Stimulated activated CD4-positive, alpha-beta T cell treated with anti-CD3 and anti-CD28 coated beads, Interleukin-1b, Interleukin-23, amount 100 ng/mL, for 1 hour (primary cell): ENCODE measurements at places on chromosomes 3 and 15.

DNA sequence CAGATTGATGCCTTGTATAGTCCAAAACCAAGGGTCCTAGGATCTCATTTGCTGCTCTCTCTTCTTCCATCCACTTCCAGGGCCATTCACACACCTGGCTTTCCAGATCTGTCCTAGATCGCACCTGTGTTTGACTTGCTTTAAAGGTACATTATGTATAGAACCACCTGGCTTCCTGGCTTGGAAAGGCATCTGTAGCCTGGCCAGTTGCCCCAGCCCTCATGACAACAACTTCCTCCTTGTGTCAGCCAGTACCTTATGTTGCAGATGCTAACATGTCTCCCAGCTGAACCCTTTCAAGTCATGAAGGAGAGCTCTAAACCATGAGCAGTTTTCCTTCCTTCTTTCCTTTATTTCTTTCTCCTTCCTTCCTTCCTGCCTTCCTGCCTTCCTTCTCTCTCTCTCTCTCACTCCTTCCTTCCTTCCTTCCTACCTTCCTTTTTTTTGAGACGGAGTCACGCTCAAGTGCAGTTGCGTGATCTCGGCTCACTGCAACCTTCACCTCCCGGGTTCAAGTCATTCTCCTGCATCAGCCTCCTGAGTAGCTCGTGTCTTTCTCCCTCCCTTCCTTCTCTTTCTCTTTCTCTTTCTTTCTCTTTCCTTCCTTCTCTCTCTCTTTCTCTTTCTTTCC is 2.5 kb upstream of the HTR3C start:
- DNase-seq: no peak

- DNase-seq: no peak
Measured at GRCh38 chr15:62874959-62875625, 167.5 kb upstream of the TPM1 start.

- DNase-seq: no peak
Measured at GRCh38 chr3:184154885-184155643, at the start of gene DVL3. DVL3 (plus strand) TSS chr3:184155377; CDS start chr3:184155636, 259 bp downstream.

DNA sequence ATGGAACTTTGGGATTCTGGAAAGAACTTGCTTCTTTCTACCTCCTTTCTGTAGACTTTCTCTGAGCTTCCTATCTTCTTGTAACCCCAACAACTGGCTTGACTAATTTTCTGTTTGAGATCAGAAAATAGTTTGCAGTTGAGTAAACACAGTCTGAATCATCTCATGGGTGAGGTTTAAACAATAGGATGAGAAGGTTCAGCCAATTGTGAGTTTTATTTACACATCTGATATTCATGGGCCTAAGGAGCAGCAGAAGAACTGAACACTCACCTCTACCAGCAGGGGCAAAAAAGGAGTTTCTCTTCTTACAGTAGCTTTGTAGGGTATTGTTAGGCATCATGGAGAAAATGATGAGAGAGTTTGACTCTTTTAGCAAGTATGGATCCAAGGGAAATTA is 54.2 kb downstream of the DTWD1 start:
- DNase-seq: no peak

DNA sequence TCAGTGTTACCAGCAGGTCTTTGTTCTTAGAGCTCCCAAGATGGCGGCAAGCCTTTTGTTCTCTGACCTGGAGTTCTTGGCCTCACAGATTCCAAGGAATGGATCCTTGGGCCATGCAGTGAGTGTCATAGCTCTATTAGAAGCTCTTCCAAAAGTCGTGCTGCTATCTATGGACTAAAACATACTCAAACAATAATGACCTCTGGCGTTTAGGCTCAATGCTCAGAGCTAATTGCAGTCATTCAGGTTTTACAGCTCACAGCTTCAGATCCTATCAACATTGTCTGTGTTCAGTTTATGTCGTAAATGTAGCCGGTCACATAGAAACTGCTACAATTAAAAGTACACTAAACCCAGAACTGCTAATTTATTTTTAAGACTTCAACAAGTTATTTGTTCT is 22.2 kb downstream of the CCRL2 start:
- no peak for DNase-seq

GRCh38 chr3:196995646-196996355 is 27.2 kb upstream of the PIGZ start:
- DNase-seq: no peak

DNA sequence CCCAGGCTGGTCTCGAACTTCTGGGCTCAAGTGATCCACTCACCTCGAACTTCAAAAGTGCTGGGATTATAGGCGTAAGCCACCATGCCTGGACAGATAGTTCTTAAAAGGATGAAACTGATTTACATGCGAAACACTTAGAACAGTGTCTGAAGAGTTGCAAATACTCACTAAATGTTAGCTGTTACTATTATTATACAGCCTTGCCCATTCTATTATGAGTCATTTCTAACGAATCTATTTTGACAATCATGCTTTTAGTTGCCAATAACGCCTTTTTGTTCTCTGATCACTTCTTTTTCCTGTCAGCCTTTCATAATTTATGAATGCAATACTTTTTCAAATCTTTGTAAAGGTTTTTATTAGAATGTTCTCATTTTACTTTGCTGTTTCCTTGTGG is 112.7 kb downstream of the SNRK start:
- DNase-seq: no peak

DNA sequence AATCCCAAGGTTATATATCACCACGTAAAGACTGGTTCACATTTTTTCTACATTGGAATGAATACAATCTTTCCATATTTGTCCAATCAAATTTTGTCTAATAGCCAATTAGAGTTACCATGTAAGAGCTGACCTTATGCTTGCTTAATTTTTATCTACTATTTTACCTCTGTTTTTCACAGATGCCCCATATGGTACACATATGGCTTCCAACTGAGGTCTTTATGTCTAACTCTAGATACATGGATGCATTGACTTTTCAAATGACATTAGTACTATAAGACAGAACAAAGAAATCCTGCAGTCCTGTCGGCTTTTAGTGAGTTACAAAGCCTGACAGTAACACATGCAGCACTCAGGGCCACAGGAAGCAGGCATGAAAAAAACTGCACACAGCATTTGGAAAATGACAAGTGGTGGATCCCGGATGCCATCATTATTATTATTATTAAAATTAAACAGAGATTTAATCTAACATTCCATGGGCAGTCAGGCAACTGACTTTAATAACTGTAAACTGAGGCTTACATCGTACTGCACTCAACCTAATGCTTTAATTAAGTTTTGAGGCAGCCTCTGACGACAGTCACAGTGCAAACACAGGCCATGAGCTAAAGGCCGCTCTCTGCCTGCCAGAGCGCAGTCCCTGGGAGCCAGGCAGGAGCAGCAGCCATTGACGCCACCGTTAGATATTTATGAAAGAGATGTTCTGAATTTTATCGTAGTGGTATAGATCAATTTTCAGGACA is 113.9 kb upstream of the TMCO5A start:
- no peak for DNase-seq

DNA sequence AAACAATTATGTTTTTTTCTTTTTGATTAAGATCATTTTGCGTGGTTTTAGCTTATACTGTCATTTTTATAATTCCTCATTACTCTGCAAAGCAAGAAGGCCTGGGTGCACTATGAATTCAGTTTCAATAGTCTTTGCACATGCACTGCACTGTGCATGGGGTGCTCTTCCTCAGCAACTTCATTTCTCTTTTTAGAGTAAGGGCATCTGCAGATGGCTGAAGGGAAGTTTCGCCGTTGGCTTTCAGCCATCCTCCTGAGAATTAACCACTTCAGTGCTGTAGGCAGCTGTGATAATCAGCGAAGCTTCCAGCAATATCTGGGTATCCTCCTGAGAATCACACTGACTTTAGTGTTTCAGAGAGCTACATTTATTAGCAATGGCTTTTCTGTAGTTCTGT is 284.8 kb downstream of the GBE1 start:
- no peak for DNase-seq

DNA sequence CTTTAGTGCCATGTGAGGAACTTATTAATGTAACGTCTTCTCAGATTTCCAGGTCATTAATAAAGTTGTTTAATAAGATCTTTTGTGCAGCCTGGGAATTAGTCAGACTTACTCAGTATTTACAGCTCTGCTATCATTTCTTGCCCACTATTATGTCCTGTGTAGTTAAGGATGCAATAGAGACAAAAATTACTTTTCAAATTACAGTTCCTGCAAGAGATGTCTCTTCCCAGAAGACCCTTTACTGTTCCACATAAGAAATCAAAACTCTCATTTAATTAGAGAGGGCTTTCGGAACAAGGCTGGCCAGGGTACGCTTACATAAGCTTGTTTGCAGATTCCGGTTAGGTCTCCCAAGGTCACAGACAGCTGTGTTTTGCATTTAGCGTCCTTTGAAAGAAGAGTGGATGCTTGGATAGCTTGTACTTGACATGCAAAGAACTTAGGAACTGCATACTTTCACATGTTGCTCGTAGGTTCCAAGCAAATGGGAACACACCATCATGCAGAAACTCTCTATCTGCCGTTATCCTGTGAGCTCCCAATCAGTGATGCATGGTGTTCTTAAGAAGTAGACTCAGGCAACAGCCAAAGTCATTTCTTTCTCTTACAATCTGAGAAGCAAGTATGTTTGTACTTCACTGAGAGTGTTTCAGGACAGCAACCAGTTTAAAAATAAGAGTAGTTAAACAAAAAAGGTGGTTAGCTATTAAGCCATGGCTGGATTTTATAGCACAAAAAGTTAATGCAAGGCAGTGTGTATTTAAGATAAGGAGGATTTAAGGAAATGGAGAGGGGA is 37.4 kb downstream of the FILIP1L start:
- DNase-seq: no peak

DNA sequence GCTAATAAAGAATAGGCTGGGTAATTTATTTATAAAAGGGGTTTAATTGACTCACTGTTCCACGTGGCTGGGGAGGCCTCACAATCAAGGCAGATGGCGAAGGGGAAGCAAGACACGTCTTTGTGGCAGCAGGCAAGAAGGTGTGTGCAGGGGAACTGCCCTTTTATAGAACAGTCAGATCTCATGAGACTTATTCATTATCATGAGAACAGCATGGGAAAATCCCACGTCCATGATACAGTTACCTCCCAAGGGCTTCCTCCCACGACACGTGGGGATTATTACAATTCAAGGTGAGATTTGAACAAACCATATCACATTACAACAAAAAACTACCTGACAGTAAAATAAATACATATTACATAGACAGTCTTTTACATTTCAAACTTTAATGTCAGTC is 414.9 kb downstream of the NAALADL2 start:
- DNase-seq: no peak

GRCh38 chr3:146133441-146133840 is 27.5 kb downstream of the PLOD2 start:
- DNase-seq: no peak

DNA sequence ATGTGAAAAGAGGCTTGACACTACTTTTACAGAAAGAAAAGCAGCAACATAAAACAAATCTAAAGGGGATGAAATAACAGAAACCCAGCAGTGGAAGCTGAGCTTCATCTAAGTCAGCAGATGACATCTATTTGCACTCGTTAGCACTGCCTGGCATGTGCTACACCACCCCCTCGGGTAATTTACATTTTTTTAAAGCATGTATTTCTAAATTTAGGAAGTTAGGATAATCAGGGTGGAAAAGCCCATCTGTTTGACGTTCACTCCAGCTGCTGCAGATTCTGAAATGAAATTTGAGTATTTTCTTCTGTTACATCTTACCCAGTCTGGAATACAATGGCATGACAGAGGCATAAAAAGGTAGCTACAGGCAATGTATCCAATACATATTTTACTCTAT is 20.7 kb downstream of the IGSF11 start:
- no peak for DNase-seq

DNA sequence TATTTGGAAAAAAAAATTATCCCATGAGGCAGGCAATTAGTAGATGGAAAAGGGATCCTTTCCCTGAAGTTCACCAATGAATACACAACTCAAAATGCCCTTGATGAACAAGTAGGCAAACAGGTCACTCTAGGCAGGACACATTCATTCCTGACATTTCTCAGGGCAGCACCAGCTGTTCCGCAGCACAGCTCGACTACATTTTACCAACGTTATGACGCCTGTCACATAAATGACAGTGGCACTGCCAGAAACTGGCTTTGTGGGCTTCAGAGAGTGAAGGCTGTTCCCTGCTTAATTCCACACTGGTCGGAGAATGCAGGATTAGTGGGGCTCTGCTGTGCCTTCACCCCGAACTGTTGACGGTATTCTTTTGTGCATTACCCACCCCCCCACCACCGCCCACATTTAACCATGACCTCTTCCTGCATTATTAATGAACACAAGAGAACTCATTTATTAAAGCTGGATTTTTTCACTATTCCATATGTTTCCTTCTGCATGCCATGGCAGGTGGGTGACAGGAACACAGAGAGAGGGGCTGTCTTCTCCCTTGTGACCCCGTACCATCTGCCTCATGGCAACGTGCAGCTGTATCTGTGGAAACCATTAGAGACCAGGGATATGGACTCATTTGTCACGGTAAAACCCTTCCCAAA is 197.6 kb downstream of the PDZRN3 start:
- DNase-seq: no peak

- DNase-seq: no peak
Measured at GRCh38 chr3:53795176-53795575, 51.0 kb downstream of the CHDH start.

- no peak for DNase-seq
Measured at GRCh38 chr15:88624156-88624970, 3.2 kb downstream of the AEN start.

DNA sequence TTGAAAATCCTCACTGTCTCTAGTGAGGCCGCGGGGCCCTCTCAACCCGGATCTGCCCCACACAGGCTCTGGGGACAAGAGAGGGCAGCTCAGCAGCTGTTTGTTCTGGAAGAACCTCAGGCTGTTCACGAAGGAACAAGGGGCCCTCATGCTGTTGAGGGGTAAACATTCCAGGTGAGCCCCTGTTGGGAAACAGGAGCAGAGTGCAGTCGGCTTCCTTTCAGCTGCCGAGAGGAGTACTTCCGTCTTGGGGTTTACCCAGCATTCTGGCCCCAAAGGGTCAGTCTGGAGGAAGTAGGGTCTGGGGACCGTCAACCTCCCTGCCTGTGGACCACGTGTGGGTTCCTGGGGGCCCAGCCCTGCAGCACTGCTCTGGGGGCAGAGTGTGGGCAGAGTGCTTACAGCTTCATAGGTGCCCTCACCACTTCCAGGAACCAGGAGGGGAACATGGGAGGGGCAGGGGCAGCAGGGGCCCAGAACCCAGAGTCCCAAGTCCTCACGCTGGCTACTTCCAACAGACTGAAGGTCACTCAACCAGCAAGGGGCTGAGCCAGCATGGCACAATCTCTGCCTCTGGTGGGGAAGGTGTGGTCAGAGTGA is 49.2 kb upstream of the CTSH start:
- DNase-seq: no peak
